Activated naive CD4-positive, alpha-beta T cell treated with anti-CD3 and anti-CD28 coated beads, Interleukin-2, amount 10 ng/mL, durations not matched to agents 7 days and 5 days (primary cell): ENCODE measurements at places on chromosomes 5 and 9.

DNA sequence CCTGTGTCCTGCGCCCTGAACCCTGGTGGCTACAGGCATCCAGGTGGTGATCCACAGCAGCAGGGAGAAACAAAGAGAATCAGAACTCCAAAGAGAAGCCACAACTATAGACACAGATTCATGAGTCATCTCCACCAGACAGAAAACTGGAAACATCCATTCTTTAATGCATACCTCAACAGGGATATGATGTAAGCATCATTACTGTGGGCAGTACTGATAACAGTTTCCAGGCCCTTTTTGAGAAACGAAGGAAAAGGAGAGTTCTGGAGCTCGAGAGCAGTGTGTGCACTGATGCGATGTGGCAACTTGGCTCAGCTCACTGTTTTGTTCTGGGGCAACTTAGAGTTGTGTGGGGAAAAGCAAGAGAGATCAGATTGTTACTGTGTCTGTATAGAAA lies 215.6 kb upstream of the ADAMTS16 start:
- H3K4me1 ChIP-seq = no peaks in the 10 kb centered on the region
- H3K27me3 ChIP-seq = no peaks in the 10 kb centered on the region
- H3K36me3 ChIP-seq = no peaks in the 10 kb centered on the region
- no peak overlapping the region for H3K27ac ChIP-seq
- DNase-seq = no peak

GRCh38 chr9:94281101-94281500 lies 22.0 kb downstream of the ZNF169 start:
- no peaks in the 10 kb centered on the region for H3K27me3 ChIP-seq
- no peaks in the 10 kb centered on the region for H3K4me1 ChIP-seq
- H3K4me3 ChIP-seq = no peak overlapping the region
- DNase-seq = no peak
- H3K36me3 ChIP-seq = peaks cover 66% of the 10 kb centered on the region

GRCh38 chr5:116157902-116158301 lies 73.1 kb downstream of the COMMD10 start:
- H3K4me3 ChIP-seq = no peak overlapping the region
- DNase-seq = no peak
- no peaks in the 10 kb centered on the region for H3K27me3 ChIP-seq
- no peaks in the 10 kb centered on the region for H3K4me1 ChIP-seq
- H3K36me3 ChIP-seq = no peaks in the 10 kb centered on the region

- H3K27ac ChIP-seq = no peak overlapping the region
- no peak for DNase-seq
- no peaks in the 10 kb centered on the region for H3K4me1 ChIP-seq
- H3K27me3 ChIP-seq = peaks cover 16% of the 10 kb centered on the region
- no peak overlapping the region for H3K4me3 ChIP-seq
- no peaks in the 10 kb centered on the region for H3K36me3 ChIP-seq
Measured at GRCh38 chr5:10317825-10318682, 10.4 kb upstream of the CMBL start.

DNA sequence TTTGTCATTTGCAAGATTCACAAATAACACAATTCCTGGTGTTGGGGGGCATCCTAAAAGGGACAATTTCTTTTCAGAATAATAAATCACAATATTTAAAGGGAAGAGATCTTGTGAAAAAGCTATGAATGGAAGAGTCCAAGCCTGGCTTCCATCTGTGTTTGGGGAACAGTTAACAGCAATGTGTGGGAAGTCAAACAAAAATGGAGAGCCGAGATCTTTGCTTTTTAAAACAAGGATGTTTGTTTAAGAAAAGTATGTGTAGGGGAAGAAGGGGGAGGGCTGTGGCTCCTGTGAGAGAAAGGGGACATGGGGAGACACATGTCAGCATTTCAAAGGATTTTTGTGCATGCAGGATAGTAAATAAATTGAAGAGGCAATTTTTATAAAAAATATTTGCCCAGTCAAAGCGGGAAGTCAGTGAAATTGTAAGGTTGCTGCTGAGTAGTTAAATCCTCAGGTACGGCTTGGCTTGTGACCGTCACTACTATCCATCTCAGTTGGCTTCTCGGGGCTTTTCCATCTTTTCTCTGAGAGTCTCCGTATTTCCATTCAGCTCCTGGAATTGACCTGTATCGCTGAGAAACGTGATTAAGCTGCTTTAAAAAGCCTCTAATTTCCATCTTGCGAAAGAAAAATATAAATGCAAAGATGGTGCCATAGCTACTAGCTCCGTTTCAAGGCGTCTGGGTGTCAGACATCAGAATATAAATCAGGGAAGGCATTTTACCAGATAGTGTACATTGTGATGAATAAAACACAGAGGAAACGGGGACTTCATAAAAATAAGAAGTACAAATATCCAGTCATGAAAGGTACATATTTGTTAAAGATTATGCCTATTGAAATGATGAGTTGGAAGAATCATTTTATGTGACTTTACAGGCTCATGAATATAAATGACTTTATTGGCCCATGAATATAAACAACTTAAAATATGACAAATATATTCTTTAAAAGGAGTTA lies 52.9 kb upstream of the VCAN start:
- no peak for DNase-seq
- no peak overlapping the region for H3K27ac ChIP-seq
- no peaks in the 10 kb centered on the region for H3K36me3 ChIP-seq
- peaks cover 4% of the 10 kb centered on the region for H3K27me3 ChIP-seq
- H3K4me1 ChIP-seq = no peaks in the 10 kb centered on the region

DNA sequence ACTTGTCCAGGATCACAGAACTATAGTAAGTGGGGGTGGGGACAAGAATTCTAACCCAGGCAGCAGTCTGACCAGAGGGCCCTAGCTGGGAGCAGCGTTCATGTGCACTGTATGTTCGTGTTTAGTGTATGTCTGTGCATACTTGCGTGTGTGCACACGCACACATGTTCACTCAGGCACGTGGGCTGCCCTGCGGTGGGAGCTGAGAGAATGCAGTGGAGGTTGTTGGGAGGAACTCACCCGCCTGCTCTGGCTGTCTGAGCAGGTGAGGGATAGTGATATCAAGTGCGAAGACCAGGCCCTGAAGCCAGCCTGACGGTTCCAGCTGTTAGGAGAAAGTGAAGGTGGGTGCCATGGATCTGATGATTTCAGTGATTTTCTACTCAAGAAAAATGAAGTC lies 942 bp downstream of the DCANP1 start:
- no peaks in the 10 kb centered on the region for H3K4me1 ChIP-seq
- peaks cover 43% of the 10 kb centered on the region for H3K27me3 ChIP-seq
- no peak for DNase-seq
- H3K27ac ChIP-seq = no peak overlapping the region

DNA sequence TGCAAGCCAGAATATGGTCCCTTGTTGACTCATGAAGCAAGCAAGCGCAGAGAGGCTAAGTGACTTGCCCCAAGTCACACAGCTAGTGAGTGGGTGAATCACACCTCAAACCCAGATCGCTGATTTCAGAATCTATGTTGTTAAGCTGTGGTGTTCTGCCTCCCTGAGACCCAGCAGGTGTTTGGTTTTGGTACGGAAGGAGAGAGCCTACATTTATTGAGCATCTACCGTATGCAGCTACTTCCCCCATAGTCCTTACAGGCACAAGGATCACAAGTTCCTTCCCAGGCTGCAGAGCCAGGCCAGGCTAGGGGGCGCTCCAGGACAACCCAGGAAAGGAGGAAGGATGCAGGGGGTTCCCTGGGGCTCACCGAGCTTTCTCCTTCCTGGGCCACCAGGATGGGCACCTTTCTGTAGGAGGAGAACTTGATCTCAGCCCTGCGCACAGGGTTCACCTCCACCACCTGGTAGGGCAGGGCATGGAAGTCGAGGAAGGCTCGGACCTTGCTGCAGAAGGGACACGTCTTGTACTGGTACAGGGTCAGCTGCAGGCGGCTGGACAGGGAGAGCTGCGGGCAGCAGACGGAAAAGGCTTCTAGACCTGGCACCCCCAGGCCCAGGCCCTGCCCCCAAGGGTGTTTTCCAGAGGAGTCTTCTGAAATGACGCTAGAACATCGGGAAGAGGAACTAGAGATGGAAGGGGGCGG lies 2.5 kb downstream of the PTGES2 start:
- H3K27me3 ChIP-seq = peaks cover 4% of the 10 kb centered on the region
- H3K4me1 ChIP-seq = peaks cover 34% of the 10 kb centered on the region
- DNase-seq = peak; percentile 71
- peak overlapping the region; percentile 80 for H3K4me3 ChIP-seq
- H3K36me3 ChIP-seq = peaks cover 21% of the 10 kb centered on the region

DNA sequence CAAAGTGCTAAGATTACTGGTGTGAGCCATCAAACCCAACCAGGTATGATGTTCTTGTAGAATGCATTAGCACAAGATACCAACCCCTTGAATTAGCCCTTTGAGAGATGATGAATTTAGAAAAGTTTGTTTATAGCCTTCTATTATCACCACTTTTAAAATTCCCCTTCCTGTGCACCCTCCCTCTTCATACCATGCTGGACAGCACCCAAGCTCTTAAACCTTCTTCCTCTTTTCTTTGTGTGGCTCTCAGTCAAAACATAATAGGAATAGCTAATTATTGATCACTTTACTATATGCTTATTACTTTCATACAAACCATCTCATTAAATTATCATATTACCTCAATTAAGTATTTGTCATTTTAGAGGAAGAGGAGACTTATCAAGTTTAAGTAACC lies 87.6 kb upstream of the TMED7 start:
- no peaks in the 10 kb centered on the region for H3K4me1 ChIP-seq
- H3K27me3 ChIP-seq = peaks cover 7% of the 10 kb centered on the region
- H3K36me3 ChIP-seq = no peaks in the 10 kb centered on the region
- no peak for DNase-seq
- no peak overlapping the region for H3K4me3 ChIP-seq
- H3K27ac ChIP-seq = no peak overlapping the region

- no peaks in the 10 kb centered on the region for H3K36me3 ChIP-seq
- peaks cover 3% of the 10 kb centered on the region for H3K27me3 ChIP-seq
- no peaks in the 10 kb centered on the region for H3K4me1 ChIP-seq
Measured at GRCh38 chr9:117929868-117930267, 225.7 kb downstream of the TLR4 start.

GRCh38 chr9:116355153-116355921 lies 201.7 kb downstream of the PAPPA start:
- H3K27me3 ChIP-seq = peaks cover 6% of the 10 kb centered on the region
- no peaks in the 10 kb centered on the region for H3K36me3 ChIP-seq
- no peaks in the 10 kb centered on the region for H3K4me1 ChIP-seq
- H3K4me3 ChIP-seq = no peak overlapping the region
- no peak overlapping the region for H3K27ac ChIP-seq

DNA sequence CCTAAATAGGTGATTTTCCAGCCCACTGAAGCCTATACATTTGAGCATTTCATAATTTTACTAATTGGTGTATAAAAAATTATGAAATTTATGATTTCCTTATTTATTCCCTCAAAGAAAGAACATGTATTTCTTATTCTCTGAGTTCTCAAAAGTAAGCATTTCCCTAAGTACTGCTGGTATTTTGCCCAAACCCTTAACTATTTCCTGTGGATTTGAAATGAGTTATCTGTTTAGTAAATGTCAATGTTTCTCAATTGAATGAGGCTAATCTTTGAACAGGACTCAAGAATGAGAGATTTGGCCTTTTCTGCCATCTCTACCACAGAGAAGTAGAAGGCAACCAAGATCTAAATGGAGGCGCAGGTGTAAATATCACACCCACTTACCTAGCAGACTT lies 751.7 kb downstream of the TLE1 start:
- no peak for DNase-seq
- no peak overlapping the region for H3K27ac ChIP-seq
- H3K4me1 ChIP-seq = no peaks in the 10 kb centered on the region
- no peaks in the 10 kb centered on the region for H3K27me3 ChIP-seq

DNA sequence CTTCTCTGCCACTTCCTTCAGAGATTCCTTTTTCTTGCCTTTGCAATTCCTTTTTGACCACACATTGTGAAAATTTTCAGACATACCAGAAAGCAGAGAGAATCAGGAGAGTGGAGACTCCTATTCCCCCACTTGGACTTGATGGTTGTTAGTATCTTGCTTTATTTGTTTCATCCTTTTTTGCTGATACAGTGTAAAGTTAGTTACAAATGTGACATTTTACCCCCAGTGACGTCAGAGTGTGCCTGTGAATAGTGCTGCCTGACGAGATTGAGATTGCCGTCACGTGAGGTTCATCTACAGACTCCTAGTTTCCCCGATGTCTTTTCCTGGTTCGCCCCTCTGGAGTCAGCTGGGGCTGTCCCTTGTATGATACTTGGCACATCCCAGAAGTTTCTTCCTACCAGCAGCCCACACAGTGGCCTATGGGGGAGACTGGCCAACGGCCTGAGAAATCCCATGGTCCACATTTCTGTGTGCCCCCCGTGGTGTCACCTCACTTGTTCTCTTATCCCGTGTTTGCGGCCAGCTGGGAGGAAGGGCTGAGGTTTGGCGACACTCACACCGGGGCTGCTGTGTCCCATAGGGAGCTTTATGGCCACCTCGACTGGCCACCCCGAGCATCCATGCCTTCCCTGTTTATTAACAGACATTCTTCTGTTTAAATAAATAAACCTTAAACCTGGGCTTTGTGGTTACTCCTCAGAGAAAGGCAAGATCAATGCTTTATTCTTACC lies 48.2 kb upstream of the CACNA1B start:
- H3K27ac ChIP-seq = no peak overlapping the region
- DNase-seq = no peak
- H3K4me1 ChIP-seq = no peaks in the 10 kb centered on the region

- peaks cover 54% of the 10 kb centered on the region for H3K4me1 ChIP-seq
- peak; percentile 48 for DNase-seq
- peaks cover 28% of the 10 kb centered on the region for H3K36me3 ChIP-seq
- peak overlapping the region; percentile 94 for H3K4me3 ChIP-seq
Measured at GRCh38 chr5:134003817-134004625, 754 bp downstream of the VDAC1 start.

DNA sequence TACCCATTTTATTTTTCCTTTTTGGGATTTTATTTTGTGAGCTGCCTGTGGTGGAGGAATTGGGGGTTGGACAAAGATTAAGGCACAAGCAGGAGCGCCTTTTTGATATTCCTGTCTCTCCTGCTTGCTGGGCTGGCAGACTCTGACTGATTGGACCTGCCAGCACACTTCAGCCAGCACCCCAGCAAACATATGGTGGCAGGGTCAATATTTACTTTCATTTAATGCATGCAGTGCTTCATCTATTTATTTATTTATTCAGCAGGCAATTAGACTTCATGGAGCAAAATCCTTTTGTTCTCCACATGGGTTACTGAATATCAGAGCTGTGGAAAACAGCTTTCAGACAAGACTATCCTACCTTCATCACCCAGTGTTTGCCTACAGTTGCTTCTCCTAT lies 48.4 kb upstream of the EPB41L4A start:
- no peak overlapping the region for H3K27ac ChIP-seq
- no peaks in the 10 kb centered on the region for H3K27me3 ChIP-seq
- H3K4me1 ChIP-seq = no peaks in the 10 kb centered on the region
- H3K4me3 ChIP-seq = no peak overlapping the region

DNA sequence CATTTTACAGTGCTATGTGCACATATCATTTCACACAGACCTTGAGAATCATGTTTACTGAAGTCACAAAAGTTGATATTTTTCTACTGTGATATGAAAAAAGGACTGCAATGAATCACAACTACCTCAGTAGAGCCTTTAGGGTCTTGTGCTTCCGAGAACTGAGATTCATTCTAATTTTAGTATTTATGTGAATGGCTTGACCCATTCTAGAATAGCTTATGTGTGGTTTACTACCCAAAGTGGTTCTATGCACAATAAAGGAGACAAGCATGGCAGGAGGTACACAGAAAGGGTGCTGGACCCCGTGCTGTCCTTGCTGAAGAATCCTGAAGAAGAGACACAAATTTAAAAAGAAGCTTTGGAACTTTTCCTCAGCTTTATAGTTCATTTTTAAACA lies 28.2 kb downstream of the MEF2C start:
- no peak for DNase-seq
- no peak overlapping the region for H3K4me3 ChIP-seq
- no peaks in the 10 kb centered on the region for H3K27me3 ChIP-seq
